PC-3 (cell line): ENCODE measurements at places on chromosomes 3 and 15. TPM values are rescaled to one million over a fixed set of nuclear protein-coding genes. Genes with fewer than 3 reads are reported as not detected.

DNA sequence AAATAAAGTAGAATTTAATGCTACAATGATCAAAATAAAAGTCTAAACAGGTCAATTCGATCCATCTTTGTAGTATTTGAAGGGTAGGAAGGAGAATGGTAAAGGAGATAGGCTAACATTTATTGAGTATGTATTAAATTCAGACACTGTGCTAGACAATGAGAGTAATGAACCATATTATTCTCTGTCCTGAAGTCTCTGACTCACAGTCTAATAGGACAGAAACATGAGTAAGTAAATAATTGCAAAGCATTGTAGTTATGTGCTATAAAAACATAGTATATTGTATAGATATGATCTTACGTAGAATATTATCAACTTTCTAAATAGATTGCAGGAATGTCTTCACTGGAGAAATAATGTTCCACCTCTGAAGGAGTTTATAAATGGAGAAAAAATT is 64.5 kb downstream of the MDFIC2 start:
- DNase-seq, result peak; percentile 42

DNA sequence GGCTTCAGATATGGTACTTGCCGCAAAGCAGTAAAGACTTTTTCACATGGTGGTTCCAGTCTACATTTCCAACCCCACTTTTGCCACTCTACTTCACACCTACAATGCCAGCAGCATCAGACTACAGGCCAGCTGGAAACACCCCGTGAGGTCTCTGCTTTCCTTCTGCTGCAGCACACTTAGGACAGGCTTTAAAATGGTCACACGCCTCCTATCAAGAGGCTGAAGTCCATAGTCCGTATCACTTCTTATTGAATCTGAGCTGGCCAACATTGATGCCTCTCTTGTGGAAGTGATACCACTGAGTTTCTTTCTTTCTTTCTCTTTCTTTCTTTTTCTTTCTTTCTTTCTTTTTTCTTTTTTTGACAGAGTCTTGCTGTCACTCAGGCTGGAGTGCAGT is 59.8 kb downstream of the ZNF860 start:
- DNase-seq, result no peak

DNA sequence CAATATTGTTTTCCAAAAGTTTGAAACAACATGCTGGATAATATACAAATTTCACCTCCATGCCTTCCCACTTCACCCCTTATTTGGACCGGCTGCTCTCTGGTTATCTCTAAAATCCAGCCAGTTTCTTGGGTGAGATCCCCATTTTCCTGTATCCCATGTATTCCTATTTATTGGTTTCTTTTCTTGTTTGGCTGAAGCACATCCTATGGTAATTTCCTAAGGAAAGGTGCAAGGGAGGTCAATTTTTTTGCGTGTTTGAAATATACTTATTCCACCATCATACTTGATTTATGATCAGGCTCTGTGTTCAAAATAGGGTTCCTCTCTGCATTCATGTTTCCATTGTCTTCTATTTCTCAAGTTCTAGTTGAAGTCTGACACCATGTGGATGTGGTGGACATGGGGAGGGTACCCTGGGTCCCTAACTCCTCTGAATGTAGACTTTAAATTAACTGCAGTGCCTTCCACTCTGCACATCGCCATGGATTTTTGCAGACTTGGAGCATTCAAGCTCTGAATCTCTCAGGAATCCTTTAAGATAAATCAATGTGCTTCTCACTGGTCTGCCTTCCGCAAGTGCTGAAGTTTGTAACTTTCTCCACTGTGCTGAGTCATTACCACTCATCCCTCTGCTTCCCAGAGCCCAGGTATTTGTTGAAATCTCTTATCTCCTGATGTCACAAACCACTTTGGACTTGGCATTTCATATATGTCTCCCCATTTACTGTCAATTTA is 52.1 kb upstream of the TLE3 start:
- DNase-seq, result peak; percentile 63

DNA sequence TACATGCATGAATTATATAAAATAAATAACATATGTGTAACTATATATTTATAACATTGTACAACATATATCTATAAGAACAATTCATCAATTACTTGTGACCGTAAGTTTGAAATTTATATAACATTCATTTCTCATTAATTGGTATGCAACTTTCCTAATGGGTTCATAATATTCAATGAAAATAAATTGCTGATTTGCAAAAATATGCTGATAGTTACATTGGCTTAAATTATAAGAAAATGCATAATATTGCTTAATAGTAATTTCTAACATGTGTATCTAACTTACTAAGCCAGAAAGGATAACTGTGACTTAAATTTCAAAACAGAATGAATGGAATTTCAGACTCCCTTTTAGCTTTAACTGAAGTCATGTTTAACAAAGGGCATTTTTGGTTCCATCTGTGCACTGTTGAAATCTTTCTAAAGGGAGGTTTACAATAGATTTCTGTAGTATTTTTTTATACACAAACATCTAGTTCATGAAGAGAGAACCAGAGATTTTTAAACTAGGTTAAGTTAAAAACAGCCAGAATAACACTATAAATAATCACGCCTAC is 310.9 kb downstream of the TBC1D5 start:
- DNase-seq, result no peak

- no peak for DNase-seq
Observed at GRCh38 chr3:136141291-136141785, 54.8 kb downstream of the MSL2 start.

DNA sequence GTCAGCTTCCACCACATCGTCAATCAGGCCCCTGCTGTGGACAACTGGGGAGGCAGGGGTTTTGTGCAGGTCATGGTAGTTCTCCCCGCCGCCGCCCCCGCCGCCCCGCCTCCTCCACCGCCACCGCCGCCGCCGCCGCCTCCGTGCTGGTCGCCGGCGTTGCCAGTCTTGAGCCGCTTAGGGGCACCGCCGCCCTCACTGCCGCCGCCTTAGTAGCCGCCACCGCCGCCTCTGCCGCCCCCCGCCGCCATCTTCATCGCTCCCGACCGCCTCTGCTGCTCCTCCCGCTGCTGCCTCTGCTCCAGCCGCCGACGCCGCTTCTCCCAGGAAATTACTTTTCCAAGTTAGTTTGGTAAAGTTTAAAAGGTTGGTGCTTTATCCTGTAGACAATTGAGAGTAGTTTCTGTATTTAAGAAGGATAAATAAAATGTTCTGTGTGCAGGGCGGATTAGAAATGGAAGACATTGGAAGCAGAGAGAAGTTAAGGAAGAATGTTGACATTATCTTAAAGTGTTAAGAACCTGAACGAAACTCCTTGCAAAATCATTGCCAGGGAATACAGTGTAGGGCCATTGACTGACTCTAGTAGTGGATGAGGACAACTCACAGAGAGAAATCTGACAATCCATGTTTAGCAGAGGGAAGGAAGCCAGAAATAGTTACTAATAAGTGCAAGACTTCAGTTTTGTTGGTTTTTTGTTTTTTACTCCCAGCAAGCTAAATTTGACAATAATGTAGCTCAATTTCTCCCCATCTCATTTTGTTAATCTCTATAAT is 53.0 kb upstream of the GOLGA8A start:
- DNase-seq, result no peak

Gene POC1A
- 41.5 and 43.0 TPM in 2 replicates for total RNA-seq

Gene ALG3
- 65.9 and 89.0 TPM in 2 replicates for total RNA-seq

- no peak for DNase-seq
Observed at GRCh38 chr15:31458596-31459399, 132.2 kb downstream of the KLF13 start.

Gene TMEM40
- total RNA-seq, result 7.5 and 10.4 TPM in 2 replicates

DNA sequence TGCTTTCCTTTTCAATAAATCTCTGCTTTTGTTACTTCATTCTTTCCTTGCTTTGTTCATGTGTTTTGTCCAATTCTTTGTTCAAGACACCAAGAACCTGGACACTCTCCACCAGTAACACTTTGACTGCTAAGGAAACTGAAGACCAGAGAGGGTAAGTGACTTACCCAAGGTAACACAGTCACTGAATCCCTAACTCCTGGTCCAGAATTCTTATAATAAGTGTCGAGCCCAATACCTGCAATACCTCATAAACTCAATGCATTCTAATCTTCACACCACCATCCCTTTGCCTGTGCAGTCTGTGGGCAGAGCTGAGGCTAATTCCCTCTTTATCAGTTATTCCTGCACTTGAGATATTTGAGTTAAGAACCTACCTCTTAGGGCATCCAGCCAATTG is 237.8 kb downstream of the UACA start:
- no peak for DNase-seq

Gene C3orf52
- total RNA-seq, result 14.8 and 16.7 TPM in 2 replicates

GRCh38 chr3:149575961-149576564 is 81.8 kb downstream of the WWTR1 start:
- peak; percentile 98 for DNase-seq

DNA sequence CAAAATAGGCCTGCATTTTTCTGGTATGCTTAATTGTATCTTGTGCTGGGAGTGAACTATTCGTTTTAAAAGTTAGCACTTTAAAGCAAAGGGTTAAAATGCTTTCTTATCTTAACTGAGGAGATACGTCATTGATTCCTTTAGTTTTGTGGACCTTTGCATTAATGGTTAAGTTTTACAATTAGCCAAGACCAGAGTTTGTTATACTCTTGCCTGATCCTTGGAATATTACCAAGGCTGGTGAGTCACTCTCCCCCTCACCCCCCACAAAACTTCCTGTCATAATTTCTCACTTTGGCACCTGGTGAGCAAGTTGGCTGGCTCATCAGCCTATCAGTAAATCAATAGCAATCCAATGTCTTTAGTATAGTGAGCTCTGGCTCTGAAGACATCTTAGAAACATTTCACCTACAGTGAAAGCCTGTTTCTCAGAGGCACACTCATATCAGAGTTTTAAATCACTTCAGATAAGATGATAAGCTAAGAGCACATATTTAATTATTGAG is 26.7 kb downstream of the SLC2A2 start:
- DNase-seq, result peak; percentile 94

Gene SLC30A4
- total RNA-seq, result 1.3 and 1.4 TPM in 2 replicates

DNA sequence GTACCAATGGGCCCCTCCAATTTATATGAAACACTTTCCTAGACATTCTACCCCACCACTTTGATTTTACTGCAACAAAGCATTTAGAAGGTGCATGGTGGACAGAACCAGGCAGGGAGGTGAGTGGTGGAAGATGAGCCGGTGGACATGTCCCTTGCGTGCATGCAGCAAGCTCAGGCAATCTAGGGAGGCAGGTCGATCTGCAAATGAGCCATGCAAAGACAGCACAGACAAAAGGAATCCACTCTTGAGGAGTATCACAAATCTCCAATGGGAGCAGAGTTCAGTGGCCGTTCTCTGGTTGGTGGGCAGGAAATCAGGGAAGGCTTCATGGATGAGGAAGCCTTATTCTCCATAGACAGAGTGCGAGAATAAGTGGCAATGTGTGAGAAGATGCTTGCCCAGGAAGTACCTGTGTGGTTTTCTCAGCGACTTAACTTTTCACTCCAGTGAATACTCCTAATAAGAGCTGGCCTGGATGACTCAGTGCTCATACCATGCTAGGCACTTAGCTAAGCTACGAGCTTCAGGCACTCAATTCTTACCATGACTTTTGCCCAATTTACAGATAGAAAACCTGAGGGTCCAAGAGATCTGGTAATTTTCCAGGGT is 152.5 kb downstream of the FOXP1 start:
- peak; percentile 71 for DNase-seq

GRCh38 chr3:117793622-117794265 is 1084.2 kb downstream of the TUSC7 start:
- no peak for DNase-seq

Gene CHST14
- total RNA-seq, result 12.2 and 13.0 TPM in 2 replicates

Gene DAZL
- 0.04 TPM in 1 of 2 replicates, not detected in the other for total RNA-seq

GRCh38 chr15:88695101-88695500 is 56.3 kb downstream of the ISG20 start:
- no peak for DNase-seq

DNA sequence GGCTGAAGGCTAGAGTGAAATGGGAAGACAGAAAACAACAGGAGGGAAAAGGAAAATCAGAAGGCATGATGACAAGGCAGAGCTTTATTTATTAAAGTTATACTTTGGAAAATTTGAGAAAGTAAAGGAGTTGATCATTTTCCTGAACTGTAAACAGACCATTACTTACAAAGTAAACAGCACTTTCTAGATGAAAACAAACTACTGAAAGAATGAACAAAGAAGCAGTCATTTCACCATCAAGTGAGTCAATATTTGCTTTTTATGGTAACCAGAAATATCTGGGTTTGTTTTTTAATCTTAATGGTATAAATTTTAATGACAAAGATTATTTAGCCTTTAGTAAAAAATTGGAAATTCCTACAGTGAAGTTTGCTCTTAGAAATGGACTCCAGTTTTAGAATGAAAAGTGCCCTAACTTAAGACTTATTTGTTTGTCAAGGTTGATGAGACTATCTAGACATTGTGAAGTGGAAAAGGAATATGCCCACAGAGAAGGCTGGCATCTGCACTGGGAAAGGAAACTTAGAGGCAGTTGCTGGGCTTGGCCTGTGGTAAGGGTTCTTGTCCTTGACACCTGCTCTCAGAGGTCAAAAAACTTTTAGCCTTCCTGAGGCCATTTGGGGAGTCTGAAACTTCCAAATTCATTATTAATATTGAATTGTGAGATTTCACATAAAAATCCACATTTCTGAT is 47.2 kb downstream of the SPTSSB start:
- DNase-seq, result peak; percentile 78

DNA sequence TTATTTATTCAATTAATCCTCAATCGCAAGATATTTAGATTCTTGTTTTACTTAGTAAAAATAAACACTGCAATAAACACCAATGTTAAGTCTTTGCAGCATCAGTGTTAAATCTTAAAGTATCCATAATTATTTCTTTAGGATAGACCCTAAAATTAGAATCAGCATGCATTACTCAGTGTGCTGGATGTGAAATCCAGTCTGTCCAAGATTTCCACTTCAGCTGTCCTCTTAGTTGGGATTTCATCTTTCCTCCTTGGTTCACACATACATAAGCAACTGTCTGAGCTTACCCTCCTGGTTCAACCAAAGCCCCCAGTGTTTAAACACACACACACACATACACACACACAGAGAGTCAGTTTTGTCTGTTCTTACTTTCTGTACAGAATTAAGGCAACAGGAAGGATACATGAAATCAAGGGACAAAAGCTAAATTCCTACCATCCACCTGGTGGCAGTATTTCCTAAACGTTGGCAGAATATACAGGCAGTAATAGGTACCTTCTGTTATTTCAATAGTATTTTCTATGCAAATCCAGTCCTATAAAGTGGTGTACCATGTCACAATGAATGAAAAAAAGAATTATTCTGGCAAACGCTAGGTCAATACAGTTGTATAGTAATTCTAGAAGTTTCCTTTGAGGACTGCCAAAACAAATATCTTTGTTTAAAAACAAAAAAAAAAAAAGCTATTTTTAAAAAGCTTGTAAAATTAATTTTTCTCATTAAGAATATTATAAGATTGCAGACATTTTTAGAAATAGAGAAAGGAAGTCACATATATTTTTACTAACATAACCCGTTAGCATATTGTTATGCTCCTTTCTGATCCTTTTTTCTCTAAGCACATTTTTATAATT is 27.3 kb upstream of the DMXL2 start:
- DNase-seq, result peak; percentile 77

DNA sequence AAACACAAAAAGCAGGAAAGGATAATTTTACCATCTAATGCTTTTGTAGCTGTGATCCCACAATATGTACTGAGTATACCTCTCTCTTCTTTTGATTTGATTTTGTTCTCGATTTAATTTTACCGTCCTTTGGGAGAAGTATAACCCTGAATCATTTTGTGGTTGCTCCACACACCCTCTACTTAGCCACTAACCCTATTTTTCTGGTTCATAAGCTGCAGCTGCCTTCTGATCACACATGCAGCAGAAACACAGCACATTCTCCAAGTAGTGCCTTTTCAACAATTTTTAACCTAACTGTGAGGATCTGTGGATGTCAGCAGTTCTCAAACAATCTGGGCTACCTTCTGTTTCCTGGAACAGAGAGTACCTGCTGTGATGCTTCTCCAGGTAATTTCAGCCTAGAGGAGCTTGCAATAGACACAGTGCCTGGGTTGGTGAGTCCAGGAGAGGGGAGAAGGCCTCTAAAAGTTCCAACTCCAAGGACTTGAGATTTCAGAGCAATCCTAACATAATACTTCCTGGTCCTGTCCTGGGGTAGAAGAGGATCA is 40.3 kb downstream of the HGD start:
- DNase-seq, result no peak
